ENCODE measurements at places on chromosomes 1 and 21.

- no peak for DNase-seq
Measured at GRCh38 chr21:34988625-34989024, 60.5 kb downstream of the RUNX1 start.

- DNase-seq, result peak; percentile 89
Measured at GRCh38 chr1:33349778-33350610, 29.1 kb upstream of the A3GALT2 start.

DNA sequence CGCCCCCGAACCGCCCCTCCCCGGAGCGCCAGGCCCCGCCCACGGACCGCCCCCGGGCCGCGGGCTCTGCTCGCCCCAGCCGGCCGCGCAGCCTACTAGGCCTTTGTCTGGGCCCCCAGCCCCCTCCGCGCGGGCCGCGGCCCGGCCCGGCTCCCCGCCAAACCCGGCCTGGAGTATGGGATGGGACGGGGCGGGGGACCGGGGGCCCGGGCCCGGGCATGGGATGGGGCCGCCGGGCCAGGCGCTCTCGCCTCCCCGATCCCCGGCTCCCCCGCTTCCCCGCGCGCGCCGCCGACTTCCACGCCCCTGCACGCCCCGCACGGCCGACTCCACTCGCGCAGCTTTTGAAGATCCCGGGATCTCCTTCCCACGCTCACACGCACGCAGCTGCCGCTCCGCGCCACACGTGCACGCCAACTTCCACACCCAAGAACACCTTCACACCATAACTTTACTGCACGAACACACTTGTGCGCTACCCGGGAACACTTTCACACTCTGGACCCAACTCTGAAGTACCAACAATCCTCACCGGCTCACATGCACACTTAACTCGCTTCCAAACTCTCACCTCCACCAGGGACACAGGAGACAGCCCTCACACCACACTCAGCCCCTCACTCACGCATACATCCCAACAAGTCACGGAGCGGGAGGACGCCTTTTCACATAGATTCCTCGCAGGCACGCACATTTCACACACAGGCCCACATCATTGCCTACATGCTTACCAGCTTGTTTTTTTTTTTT, 437 bp upstream of the HSPG2 start:
- DNase-seq, result peak; percentile 76

DNA sequence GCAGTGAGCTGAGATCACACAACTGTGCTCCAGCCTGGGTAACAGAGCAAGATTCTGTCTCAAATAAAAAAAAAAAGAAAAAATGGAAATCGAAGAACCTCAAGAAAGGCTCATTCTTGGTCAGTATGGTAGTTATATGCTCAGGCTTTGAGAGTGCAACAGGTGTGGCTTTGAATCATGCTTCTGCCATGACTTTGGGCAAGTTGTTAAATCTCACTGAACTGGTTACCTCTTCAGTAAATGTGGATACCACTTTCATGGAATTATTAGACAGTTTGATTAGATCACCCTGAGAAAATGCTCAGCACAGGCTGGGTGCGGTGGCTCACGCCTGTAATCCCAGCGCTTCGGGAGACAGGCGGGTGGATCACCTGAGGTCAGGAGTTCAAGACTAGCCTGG, 12.8 kb downstream of the TRNAU1AP start:
- DNase-seq, result no peak
